ENCODE measurements at places on chromosomes 1 and 21.
A peak's percentile ranks its signal among the peaks of the same experiment; 100 is the strongest.

DNA sequence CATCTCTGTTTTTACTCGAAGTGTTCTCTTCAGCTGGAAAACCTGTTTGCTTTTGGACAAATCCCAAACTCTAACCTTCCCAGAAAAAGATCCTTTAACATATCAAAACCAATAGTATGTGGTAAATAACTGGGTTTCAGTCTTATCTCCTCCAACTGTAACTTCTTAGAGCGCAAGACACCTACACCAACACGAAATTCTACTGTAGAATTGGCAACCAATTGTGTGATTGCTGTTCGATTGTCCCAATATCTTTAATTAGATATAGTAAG is 5.8 kb upstream of the MPZL1 start:
- peak; percentile 9 for DNase-seq

DNA sequence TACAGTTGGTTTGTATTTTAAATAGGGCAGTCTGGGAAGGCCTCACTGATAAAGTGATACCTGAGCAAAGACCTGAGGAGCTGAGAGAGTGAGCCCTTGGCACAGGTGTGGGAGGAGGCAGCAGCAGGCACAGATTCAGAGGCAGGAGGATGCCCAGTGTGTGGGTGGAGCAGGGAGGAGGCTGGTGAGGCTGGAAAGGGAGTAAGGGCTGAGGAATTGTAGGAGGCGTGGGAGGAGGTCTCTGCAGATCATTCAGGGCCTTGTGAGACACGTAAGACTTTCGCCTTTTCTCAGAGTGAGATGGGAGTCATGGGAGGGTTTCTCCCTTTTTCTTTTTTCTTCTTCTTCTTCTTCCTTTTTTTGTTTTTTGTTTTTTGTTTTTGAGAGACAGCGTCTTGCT is 58.0 kb downstream of the RGL1 start:
- DNase-seq, result no peak

GRCh38 chr1:235913311-235913710 is 46.6 kb upstream of the LYST start:
- DNase-seq, result no peak

DNA sequence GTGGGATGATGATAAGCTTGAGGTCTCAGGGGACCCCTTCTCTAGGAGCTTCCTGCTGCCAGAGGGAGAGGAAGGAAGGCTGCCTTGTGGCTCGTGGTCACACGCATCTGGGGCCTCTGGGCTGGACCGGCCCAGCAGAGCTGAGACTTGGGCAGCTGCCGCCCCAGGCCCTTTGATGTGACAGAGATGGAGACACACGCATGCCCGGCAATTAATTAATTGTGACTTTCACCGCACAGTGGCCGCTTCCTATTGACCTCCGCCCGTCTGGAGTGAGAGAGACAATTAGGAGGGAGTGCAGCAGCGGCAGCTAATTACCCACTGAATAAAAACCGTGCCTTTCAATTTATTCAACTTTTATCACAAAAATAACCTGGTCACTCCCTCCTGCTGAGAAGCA is 16.6 kb upstream of the C1QA start:
- no peak for DNase-seq

DNA sequence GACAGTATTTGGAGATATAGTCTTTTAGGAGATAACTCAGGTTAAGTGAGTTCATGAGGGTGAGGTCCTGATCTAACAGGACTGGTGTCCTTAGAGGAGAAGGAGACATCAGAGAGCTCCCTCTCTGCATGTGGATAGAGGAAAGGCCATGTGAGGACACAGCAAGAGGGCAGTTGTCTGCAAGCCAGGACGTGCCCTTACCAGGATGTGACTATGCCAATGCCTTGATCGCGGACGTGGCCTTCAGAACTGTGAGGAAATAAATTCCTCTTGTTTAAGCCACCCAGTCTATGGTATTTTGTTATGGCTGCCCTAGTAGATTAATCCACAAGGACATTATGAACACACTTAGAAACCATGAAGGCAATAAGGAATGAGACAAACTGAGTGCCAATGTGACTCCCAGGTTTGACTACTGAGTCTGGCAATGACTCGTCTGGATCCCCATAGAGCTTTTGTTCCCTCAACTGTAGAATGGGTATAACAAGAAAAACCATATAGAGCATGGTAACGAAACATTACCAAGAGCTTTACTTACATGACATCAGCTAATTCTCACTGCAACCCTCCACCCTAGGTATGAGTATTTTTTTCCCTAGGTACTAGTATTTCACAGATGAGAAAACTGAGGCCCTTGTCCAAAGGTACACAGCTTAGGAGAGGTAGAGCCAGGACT is 6.5 kb downstream of the URB1 start:
- DNase-seq, result no peak

DNA sequence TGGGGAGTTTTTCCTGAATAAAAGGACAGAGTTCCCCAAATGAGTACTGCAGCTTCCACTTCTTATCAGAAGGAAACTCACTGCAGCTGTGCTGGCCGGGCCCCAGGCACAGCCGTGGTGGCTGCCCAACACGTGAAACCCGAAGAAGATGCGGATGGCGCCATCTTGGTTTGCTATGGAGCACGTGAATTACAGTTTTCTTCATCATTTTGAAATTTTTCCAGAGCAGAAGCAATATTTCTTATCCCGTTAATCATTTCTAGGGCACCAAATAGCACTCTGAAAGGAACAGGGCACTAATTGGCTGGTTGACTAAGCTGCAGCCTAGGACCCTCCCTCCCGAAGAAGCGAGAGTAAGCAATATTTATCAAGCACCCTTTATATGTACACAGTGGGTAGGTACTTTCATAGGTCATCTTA is 63.2 kb upstream of the EPS8L3 start:
- no peak for DNase-seq

Measured in CD4-positive, alpha-beta memory T cell (primary cell).